Activated CD4-positive, alpha-beta T cell treated with anti-CD3 and anti-CD28 coated beads, Interleukin-2, amount 10 ng/mL, durations not matched to agents 24 days and 14 days (primary cell): ENCODE measurements at places on chromosomes 3 and 15.
A peak's percentile ranks its signal among the peaks of the same experiment; 100 is the strongest.

- DNase-seq, result no peak
Observed at GRCh38 chr3:55409806-55410205, 77.3 kb downstream of the WNT5A start.

GRCh38 chr3:23726811-23727548 lies 78.8 kb upstream of the UBE2E1 start:
- no peak for DNase-seq

- no peak for DNase-seq
Observed at GRCh38 chr3:103515116-103515515, 1080.3 kb downstream of the ZPLD1 start.

GRCh38 chr3:14242490-14243311 lies 64.1 kb downstream of the LSM3 start:
- DNase-seq, result no peak

- DNase-seq, result no peak
Observed at GRCh38 chr3:46906471-46907058, 29.0 kb downstream of the PTH1R start.

DNA sequence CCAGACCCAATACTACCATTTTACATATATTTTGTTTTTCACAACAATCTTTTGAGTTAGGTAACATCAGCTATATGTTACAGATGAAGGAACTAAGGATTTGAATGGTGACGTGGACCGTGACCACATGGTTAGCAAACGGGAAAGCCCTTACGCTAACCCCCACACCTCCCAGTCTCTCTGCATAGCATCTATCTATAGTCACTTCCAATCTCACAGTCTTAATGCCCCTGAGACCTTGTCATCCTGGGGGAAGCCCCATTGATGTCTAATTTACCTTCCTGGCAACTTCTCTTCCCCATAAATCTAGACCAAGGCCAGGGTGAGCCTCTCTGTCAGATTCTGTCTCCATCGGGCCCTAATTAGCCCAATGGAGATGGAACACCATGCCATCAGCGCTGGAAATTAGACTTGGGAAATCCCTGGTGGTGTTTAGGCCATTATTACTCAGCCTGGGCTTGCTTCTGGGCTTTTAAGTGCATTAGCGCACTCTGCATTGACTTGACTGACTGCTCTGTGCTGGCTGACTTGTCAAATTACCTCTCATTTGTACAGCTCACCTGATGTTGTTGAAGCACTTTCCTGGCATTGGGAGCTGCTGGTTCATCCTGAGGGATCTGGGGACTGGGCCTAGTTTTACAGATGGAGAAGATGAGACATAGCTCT lies 34.0 kb upstream of the SH3GL3 start:
- no peak for DNase-seq

DNA sequence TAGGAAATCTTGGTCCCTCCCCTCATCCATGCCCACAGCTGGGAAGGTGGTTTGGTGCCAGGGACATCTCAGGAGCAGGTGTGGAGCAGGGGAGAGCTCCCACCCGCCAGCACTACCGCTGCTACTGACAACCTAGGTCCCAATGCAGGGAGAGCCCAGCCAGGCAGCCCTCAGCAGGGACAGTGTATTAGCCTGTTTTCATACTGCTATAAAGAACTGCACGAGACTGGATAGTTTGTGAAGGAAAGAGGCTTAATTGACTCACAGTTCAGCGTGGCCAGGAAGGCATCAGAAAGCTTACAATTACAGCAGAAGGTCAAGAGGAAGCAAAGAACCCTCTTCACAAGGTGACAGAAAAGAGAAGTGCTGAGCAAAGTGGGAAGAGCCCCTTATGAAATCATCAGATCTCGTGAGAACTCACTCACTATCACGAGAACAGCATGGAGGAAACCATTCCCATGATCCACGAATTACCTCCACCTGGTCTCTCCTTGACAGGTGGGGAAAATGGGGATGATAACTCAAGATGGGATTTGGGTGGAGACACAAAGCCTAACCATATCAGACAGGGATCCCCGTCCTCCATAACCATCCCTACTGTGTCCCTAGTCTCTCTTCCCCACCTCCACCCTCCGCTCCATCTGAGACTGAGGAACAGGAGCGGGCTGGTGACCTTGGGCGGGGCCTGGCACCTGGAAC lies 218.6 kb downstream of the TBC1D2B start:
- no peak for DNase-seq

GRCh38 chr3:45917146-45917898 lies 25.9 kb upstream of the CXCR6 start:
- DNase-seq, result no peak

- DNase-seq, result no peak
Observed at GRCh38 chr15:50425219-50425618, 1.0 kb downstream of the USP8 start.

- DNase-seq, result peak; percentile 69
Observed at GRCh38 chr15:45521596-45522327, 793 bp downstream of the SLC30A4 start.

DNA sequence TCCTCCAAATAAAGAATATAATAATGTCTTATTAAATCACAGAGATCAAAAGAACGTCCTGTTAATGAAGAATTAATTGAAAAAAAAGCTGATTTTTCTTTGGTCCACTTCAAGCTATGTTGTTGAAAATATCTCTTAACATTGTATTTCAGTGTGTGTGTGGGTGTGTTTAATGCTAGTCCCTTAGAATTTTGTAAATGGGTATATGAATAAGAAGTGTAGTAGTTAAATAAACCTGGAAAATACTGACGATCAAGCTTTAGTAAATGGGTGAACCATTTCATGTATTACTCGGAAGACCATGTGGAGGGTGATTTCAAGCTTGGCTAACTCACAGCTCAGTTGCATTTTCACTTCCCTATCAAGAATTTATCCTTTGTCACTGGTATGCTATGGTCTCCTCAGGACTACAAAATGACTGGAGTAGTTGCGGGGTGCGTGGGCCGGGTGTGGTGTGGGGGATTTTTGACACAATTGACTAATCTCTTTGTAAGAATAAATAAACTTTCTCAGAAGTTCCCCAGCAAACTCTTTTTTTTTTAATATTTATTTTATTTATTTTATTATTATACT lies 586.4 kb downstream of the GRM7 start:
- DNase-seq, result no peak

DNA sequence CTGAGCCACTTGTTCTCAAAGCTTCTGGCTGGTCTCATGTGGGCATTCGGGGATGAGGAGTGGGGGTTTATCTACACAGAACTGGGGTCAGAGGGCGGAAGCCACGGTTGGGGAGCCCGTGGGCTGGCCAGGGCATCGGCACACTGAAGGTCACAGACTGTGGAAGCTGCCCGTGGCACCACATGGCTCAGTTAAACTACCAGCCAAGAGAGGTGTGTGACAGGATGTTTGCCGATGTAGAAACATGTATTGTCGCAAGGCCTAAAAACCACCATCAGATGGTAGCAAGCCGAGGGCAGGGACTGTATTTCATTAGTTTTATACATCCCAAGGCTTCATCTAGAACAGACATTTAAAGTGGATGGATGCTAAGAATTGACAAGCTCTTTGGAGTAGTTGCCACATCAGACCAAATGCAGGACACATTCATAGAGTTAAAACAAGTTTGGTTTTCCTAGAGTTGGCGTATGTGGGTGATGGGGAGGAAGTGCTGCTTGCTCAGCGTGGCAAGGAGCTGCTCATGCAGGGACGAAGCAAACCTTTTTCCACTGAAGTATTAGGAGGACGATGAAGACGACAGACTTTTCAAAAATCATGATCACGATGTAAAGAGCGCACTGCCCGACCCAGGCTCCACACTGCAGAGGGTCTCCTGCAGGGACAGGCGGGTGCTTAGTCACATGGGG lies 9.6 kb upstream of the MUSTN1 start:
- no peak for DNase-seq

- DNase-seq, result no peak
Observed at GRCh38 chr3:99918715-99919114, 101.1 kb downstream of the CMSS1 start.

DNA sequence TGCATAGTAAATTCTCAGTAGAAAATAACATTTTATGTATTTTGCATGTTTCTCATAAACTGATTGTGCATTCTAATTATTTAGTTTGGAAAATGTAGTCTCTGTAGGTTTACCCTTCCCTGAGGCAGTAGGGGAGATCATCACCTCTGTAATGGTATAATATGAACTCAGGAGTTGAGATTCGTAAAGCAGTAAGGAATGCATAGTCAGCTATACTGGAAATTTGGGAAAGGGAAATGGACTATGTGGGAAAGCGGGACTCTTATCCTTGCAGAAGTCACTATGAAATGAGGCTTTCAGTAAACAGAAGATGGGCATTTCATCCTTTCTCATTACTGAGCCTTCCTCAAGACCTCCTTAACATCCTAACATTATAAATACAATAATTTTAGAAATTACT lies 261.9 kb upstream of the CTDSPL start:
- DNase-seq, result no peak

DNA sequence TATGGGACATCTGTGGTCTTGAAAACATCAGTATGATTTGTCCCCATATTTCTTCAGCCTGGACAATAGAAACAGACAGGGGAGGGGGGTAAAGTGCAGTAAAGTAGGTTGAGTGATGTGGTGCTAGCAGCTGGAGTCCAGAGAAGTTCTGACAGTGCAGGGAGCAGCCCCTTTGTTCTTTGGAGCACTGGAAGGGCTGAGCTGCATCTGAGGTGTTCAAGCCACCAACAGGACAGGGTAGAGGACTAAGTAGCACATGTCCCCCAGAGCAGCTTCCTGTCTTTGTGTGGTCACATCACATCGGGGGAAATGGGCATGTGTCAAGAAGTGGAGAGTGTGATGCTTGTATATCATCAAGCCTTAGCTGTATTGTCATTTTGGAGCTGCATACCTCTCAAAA lies 12.1 kb downstream of the MRPS22 start:
- DNase-seq, result no peak

- no peak for DNase-seq
Observed at GRCh38 chr3:33716227-33716626, 1.8 kb downstream of the CLASP2 start.

GRCh38 chr3:11641316-11641682 lies 2.4 kb downstream of the VGLL4 start:
- no peak for DNase-seq

GRCh38 chr15:40456299-40456712 lies 14.5 kb upstream of the CHST14 start:
- no peak for DNase-seq

GRCh38 chr3:48271763-48272498 lies 31.0 kb downstream of the ZNF589 start:
- DNase-seq, result no peak
